ENCODE measurements at places on chromosomes 12 and 14. TPM values are rescaled to one million over a fixed set of nuclear protein-coding genes. Genes with fewer than 3 reads are reported as not detected.

- no peak for DNase-seq
Observed at GRCh38 chr14:71731096-71731495, 201.1 kb upstream of the RGS6 start.

DNA sequence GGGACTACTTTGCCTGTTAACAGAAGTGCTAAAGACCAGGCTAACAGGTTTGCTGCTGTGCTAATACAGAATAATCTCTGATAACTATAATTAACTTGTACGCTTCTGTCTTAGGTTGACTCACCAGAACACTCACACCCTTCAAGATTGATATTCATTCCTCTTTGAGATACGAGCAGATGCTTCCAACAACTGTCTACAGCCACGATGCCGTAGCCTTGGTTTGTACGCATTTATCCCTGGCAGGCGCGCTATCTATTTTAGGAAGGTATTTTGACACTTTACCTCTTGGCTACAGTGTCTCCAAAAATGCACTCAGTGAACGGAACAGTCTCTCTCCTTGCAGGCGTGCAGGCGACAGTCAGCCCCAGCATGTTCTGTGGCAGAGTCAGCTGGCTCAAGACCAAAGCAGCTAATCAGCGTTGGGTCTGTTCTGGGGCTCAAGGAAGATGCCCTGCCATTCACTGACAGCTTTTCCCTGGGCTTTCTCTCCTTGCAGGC lies 146.4 kb upstream of the PRICKLE1 start:
- DNase-seq: no peak

HCAR3 gene
- total RNA-seq: not detected

OAS2 gene
- total RNA-seq: 1.6 TPM

TPPP2 gene
- not detected for total RNA-seq

- DNase-seq: no peak
Observed at GRCh38 chr12:3122841-3123678, 45.9 kb downstream of the TSPAN9 start.

DNA sequence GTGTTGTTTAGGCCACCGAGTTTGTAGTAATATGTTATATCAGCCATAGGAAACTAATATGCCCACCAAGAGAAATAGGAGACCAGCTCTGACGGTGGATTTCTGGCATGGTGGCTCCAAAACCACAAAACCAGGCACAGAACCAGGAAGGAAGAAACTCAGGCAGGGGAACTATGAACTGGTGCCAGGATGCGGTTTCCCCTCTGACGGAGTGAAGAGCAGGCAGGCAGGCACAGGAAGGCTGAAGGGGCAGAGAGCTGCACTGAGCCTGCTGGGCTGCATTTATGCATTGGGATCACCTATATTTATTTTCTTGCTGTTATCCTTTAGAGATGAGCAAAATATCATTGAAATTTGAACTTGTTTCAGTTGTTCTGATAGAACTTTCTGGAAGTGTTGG lies 479.4 kb downstream of the VRK1 start:
- no peak for DNase-seq

- no peak for DNase-seq
Observed at GRCh38 chr12:113006641-113007040, 28.3 kb downstream of the OAS2 start.

- no peak for DNase-seq
Observed at GRCh38 chr12:62604871-62605270, 138.2 kb downstream of the MON2 start.

HELB gene
- 6.1 TPM for total RNA-seq

CARMIL3 gene
- total RNA-seq: 5.8 TPM

DNA sequence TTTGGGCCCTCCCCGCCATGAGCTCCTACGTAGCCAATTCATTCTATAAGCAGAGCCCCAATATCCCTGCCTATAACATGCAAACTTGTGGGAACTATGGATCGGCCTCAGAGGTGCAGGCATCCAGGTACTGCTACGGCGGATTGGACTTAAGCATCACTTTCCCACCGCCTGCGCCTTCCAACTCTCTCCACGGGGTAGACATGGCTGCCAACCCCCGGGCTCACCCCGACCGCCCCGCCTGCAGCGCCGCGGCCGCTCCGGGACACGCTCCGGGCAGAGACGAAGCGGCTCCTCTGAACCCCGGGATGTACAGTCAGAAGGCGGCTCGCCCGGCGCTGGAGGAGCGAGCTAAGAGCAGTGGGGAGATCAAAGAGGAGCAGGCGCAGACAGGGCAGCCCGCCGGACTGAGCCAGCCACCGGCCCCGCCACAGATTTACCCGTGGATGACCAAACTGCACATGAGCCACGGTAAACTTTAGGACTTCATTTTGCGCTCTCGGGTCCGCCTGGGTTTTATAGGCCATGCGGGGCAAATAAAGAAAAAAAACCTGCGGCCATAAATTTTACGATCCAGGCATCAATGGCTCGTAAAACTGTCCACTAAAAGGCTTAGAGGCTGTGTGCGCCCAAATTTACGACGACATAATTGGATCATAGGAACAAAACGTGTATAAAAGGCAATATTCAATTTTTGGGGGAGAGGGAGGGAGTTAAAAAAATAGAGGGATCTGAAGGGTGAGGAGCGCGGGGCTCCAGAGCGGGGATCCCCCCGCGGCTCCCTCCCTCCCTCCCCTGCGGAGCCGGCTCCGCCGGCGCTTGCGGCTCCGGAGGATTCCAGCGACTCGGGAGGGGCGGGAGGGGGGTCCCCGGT lies 493 bp downstream of the HOXC5 start:
- no peak for DNase-seq

RAD51B gene
- 18.4 TPM for total RNA-seq

DNA sequence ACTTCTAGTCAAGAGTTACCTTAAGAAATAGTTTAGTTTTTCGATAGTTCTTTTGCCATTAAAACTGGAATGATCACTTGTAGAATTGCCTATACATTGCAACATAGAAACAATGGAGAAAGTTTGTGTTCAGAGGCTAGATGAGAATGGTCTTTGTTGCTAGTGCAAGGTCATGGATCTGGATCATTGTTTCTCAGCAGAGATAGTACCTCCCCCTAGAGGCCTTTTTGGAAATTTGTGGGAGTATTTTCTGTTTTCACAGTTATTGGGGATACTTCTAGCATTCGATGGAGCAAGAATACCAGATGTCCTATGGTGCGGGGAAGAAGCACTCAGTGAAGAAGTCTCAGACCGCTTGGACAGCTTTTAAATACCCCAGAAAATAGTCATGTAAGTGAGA lies 138.8 kb upstream of the HMGA2 start:
- DNase-seq: no peak

DNA sequence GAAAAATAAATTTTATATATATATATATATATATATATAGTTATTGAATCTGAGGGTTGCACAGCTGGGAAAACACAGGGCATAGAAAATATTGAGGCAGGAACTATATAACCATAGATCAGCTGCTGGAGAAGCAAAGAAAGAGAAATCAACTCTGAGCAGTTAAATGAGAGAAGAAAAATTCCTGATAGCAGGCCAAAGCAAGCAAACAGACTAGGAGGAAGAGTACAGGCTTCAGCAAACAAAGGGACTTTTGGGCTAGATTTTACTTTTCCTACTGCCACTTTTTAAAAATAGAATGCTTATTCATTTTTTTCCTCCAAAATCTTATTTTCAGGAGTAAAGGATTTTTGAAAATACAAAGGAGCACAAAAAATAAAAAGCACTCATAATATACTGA lies 216.0 kb upstream of the PRKD1 start:
- DNase-seq: no peak

DNA sequence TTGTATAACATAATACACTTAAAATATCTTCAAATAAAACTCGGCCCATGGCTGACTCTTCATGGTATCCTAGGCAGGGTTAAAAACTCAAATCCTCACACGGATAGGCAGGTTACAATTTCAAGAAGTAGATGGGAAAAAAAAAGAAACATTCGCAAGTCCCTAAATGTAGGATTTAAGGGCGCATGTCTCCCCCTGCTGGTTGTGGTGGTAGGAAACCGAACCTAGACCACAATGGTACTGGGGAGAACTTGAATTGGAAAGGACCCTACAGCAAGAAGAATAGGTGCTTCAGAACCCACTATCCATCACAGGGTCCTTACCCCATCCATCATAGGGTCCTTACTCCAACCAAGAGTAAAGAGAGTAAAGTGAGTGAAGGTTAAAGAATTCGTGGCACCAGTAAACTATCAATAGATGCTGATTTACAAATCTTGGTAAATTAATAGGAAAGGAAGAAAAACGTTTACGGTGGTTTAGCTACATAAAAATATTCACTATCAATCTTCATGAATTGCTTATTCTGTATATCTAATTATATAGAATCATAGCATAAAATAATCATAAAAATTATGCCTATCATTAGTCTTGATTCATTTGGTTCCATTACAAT lies 3.3 kb upstream of the CIPC start:
- DNase-seq: peak; percentile 74

DNA sequence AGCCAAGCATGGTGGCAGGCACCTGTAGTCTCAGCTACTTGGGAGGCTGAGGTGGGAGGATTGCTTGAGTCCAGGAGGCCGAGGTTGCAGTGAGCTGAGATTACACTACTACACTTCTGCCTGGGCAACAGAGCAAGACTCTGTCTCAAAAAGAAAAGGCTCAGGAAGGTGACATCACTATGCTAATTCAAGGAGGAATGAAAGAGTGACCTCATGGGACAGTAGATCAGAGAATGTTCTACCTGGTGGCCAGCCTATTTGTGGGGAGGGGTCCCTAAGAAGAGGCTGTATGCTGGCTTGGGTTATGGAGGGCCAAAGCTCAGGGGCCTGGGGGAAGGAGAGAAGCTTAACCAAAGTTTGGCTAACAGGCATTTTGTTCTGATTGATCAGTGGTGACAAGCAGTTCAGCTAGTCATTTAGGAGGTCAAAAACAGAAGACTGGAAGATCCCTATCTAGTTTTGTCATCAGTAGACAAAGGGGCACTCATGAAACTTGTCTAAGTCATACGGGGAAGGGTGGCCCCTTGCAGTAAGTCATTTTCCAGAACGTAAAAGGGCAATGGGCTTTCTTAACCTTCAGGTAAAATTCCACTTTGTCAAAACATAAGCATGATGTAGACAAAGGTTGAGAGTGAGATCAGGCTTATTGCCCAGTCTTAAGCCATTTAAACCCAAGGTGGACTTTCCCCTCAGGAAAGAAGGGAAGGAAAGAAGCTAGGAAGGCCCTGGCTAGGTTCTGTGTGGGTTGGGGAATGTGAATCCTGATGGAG lies 60.8 kb upstream of the EEA1 start:
- DNase-seq: no peak

VCPKMT gene
- 5.8 TPM for total RNA-seq

DNA sequence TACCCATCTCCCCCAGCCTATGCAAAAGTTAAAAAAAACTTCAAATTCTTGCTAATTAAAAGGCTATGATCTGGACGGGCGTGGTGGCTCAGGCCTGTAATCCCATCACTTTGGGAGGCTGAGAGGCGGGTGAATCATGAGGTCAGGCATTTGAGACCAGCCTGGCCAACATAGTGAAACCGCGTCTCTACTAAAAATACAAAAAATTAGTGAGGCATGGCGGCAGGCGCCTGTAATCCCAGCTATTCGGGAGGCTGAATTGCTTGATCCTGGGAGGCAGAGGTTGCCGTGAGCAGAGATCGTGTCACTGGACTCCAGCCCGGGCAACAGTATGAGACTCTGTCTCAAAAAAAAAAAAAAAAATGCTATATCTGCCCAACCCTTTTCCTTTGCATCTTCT lies 925.4 kb downstream of the GALC start:
- no peak for DNase-seq

GRCh38 chr14:92121207-92121669 lies 268 bp downstream of the NDUFB1 start:
- DNase-seq: peak; percentile 37

DNA sequence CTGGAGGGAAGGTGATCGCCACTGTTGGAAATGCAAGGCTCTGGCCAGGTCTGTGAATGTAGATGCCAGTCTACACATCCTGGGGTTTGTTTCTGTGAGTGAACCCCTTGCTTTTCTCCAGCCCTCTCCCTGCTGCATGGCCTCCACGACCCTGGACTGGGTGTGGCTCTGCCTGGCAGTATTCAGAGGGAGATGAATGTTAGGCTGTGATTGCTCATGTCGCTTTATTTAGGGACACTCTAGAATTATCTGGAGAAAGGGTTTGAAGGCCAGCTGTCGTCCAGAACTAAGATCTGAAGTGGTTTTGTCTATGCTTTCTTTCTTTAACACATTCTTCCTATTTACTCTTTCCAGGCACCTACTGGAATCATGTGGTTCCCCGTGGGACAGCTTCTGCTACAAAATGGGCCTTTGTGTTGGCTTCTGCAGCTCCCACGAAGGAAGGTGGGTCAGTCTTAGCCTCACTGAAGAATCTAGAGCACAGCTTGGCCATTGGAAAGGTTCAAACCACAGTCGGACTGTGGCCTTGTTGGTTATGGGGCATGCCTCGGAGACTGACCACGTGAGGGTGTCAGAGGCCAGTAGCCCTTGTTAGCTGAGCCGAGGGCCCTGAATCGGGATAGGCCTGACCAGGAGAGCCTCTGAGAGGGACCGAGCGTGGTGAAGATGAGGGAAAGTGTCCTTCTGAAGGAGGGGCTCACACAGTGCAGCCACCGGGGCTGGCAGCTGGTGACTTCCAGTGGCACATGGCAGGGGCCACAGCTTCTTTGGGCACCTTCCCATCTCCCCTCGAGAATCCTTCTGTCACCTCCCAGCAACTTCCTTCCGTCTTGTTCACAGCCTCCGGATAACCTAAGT lies 59.1 kb downstream of the ANKRD9 start:
- DNase-seq: peak; percentile 32

DNA sequence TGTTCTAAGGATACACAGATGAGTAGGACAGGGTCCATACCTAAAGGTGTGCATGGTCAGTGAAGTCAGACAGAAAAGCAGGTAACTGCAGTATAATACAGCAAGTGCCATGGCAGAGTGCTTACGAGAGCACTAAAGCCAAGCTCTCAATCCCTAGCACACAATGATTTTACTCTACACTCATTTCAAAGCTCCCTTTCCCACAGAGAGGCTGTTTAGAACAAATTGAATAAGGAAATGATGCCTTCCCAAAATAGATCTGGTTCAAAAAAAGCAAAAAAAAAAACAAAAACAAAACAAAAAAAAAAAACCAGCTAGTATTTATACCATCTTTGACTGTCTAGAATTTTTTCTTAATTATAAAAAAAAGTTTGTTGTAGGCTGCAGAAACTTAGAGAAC lies 74.1 kb downstream of the HECTD4 start:
- no peak for DNase-seq

KRT3 gene
- total RNA-seq: not detected

DNA sequence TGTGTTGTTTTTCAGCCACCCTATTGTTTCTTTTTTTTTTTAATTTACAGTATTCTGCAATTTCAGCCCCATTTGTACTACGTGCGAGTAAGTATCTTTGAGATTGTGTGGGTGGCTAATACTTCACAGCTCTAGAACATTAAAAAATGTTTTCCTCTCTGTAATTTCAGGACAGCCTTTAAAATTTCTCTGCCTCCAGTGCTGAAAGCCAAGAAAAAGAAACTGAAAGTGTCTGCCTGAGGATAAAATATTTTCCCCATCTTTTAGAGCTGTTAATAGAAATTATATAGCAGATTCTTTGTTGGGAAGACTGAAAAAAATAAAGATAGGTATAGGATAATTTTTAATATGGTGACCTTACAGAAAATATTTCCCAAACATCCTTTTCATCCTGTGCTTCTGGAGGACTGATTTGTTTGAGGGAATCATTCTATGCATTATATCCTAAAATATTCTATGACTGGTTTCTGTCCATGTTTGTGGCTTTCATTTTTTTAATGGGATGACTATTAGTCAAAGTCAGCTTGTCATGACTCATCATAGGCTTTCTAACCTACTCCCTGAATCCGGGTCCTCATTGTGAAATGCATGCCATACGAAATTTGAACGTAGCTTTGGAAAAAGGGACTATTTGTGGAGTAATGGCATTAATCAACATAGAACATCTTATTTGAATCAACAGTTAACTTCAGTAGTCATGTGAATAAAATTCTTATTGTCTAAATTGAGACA lies 10.8 kb upstream of the TCTN2 start:
- DNase-seq: no peak

All from Peyer's patch (tissue), 4 donors.